Stimulated activated CD8-positive, alpha-beta memory T cell treated with anti-CD3 and anti-CD28 coated beads, Interleukin-4, amount 100 ng/mL, for 1 hour (primary cell): ENCODE measurements at places on chromosomes 6 and 20.

DNA sequence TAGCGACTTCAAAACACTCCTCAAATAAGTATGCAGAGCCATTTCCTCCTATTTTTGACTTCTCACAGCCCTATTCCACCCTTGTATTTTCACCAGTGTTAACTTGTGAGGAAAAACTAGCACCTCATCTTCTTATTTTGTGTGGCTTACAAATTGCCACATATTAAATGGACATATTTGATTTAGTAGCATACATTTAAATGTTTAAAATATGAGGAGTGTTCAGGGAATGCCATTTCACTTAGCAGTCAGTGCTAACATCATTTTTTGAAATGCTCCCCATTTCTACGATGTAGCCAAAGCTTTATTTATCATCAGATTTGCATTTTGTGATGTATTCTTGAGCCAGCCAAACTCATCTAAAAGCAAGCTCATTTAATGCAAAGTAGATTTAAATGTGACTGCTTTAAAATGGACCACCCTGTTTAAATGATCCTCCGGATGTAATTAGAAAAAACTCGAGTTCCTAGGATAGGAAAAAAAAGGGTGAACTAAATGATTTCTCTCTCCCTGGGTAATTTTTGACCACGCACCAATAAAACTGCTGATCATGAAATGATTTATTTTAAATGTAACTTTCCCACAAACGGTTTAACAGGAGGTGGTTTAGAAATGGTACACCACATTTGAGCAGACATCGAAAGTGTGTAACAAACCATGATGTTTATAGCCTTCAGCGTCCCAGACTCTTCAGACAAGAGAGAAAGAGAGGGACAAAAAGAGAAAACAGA lies 172.6 kb downstream of the CD83 start:
- no peak for DNase-seq

GRCh38 chr20:36644032-36644705 lies 1.8 kb downstream of the SLA2 start:
- peak; percentile 11 for DNase-seq

- DNase-seq = no peak
Observed at GRCh38 chr6:71345476-71346333, 57.1 kb downstream of the OGFRL1 start.

GRCh38 chr6:128725271-128726233 lies 157.4 kb upstream of the LAMA2 start:
- DNase-seq = no peak

DNA sequence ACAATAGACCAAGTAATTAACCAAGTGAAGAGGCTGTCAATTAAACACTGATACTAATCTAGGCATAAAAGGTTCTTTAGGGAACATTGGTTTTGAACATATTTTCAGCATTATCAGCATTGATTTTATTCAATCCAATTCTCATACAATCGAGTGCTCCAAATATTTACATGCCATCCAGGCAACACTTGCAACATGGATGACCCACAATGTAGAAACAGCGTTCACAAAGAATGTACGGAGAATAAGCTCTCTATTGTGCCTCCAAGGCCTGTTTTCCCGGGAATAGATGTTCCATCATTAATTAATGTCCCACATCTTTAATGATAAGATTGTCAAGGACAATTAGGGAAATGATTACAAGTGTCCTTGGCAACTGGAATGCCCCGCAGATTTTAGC lies 117.4 kb downstream of the RFX6 start:
- DNase-seq = no peak

DNA sequence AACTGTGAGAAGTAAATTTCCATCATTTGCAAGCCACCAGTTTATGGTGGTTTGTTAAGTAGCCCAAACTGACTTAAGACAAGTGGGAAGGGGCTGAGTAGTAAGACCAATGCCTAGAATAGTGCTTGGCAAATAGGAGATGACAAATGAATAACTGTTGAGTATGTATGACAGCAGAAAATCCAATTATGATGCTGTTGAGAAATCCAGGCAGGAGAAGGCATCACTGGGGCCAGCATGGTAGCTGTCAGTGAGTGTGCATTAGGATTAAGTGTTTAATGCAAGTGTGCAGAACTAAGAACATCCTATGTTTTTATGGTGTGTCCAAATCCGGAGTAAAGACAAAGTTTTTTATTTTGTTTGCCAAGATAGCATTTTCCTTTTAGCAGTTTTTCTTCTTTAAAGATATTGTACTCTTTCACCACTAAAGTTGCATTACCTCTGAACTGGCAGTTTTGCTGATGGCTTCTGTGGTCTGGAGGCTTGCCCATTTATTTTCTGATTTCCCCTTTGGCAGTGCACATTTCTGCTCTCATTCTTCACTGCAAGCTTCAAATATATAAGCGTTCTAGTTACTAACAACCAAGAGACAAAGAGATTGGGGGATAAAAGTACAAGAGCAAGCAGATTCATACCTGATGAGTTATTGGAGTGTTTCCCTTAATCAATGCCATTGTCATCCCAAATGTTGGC lies 289.7 kb downstream of the KCNQ5 start:
- DNase-seq = no peak

DNA sequence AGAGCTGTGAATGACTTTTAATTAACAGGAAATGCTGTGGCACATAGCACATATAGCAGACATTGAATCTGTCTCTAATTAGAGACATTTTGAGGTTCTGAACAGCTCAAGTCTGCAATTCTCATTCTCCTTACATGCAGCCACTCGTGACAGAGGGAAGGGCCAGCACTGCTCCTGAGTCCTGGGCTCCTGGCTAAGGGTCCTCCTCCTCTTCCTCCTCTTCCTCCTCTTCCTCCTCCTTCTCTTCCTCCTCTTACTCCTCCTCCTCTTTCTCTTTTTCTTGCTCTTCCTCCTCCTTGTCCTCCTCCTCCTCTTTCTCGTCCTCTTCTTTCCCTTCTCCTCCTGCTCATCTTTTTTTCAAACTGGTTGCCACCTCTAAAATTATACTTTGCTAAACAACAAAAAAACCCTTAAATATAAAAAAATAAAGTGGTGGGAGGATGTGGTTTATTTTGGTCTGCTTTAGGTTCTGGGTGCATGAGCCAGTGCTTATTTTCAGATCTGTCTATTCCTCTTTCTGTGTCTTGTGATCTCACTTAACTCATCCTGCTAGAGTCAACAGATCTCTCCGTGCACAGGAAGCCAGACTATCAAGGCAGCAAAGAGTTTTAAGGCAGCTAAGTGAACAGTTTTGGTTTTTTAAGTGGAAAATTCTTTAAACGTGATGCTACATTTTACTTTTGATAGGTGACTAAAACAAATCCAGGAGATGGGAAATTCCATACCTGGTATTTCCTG lies 159.3 kb downstream of the CD83 start:
- no peak for DNase-seq

DNA sequence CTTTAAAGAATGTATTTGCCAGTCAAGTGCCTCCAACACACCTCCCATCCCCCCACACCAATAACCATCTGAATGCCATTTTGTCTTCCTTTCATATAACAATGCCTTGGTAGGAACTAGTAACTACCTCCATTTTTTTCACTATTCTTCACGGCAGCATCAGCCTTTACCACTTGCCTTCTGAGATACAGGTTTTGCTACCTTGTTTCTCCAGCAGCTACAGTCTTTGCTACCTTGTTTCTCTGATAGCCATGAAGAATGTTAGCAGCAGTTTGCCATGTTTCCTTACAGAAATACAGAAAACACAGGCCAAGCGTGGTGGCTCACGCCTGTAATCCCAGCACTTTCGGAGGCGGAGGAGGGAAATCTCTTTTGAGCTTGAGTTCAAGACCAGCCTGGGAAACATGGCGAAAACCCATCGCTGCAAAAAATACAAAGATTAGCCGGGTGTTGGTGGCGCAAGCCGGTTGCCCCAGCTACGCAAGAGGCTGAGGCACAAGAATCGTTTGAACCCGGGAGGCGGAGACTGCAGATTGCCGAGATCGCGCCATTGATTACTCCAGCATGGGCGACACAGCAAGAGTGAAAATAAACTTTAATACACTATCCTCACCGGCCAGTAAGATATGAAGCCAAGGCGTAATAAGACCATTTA lies 100.9 kb downstream of the HFE start:
- no peak for DNase-seq

DNA sequence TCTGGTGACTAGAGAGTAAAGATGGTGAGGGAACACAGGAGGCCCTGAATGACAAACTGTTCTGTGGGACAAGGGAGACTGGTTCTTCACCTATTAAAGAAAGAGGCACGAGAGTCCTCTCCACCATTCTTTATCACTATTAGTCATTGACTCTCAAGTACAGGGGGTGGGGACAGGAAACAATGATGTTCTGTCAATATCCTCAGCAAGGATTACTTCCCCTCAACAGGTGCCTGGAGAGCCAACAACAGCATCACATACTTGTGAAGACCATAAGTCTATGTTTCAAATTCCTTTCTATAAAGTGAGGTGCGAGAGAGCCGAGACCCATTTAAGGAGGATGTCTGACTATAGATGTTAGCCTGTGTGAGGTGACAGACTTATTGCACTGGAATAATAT lies 72.4 kb upstream of the TBC1D7 start:
- no peak for DNase-seq

DNA sequence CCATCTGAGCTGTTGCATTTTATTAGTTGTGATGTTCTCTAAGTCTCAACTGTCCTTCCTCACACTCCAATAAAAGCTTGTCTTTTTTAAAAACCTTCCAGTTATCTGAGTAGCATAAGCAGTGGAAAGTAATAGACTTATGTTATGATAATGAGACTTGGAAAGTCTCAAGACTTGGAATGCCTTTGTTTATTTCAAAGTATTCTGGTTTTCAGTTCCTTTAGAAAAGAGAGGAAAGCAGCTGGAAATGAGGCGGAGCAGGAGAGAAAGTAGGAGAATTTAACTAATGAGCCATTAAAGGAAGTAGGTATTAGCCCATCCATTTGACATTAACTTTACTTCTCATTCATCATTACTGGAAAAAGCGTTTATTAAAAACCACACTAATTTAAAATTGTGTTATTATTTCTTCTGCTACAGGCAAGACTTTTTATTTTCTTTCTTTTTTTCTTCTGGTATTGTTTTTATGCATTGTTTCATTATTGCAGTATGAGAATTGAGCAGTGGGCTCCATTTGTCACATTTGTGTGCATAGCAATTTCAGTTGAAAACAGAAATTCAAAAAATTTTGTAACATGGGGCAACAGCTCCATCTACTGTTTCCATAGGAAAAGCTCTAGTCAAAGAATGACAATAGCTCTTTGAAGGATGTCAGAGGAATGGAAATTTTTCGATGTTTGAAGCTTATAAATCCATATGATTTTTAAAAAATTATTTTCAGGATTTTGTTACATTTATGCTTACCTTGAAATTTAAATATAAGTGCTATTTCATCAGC lies 194.8 kb downstream of the COL9A1 start:
- no peak for DNase-seq

- no peak for DNase-seq
Observed at GRCh38 chr20:9884061-9884460, 45.2 kb upstream of the PAK5 start.

DNA sequence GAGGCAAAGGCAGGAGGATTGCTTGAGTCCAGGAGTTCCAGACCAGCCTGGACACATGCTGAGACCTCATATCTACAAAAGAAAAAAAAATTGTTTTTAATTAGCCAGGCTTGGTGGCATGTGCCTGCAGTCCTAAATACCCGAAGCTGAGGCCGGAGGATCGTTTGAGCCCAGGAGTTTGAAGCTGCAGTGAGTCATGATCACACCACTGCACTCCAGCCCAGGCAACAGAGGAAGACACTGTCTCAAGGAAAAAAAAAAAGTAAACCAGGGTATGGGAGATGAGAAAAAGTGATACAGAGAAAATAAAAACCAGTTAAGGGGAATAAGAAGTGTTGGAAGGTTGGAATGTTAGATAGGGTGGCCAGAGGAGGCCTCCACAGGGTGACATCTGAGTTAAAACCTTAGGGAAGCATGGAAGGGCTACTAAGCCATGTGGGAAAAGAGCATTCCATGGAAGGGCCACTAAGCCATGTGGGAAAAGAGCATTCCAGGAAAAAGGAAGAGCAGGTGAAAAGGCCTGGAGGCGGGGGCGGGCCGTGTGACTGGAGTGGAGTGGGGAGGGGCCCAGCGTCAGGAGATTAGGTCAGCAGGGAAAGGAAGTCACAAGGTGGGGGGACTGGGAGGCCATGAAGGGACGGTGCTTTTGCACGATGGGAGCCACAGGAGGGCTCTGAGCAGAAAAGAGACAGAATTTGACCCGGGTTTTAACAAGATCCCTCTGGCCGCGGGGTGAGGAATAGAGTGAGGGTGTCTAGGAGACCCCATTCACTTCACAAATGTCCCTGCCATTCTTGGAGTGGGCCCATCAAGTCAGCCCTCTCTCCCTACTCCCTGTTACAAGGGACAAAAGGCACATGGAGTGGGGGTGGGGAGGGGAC lies 18.3 kb downstream of the CPNE5 start:
- DNase-seq = no peak

GRCh38 chr20:47972916-47973309 lies 187.6 kb upstream of the SULF2 start:
- no peak for DNase-seq

GRCh38 chr6:15987569-15987968 lies 141.3 kb upstream of the MYLIP start:
- DNase-seq = no peak

GRCh38 chr6:90078513-90079289 lies 184.4 kb downstream of the GJA10 start:
- DNase-seq = no peak

DNA sequence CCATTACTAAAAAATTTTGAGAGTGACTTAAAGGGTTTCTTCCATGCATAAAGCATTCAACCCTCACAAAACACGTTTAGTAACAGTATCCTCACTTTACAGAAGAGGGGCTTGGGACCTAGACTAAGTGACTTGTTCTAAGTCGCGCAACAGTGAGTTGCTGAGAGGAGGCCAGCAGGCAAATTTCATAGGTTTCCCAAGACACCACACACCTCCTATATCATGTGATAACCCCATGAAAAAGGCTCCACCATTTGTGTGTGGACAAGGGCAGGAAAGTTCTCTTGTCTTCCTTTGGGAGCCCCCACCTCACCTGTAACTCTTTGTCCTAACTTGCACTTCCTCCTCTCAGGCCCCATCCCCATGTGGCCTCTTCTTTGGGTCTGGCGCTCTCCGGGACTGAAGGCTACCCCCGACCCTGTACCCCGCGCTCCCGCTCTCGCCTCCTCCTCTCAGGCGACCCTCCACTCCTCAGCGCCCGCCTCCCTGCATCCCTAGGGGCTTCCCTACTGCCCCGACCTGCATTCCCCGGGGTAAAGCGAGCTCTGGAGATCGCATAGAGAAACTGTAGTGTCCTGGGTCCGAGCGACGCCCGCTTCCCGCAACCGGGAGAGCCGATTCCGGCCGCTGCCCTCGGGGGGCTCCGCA lies 392 bp downstream of the PSMB8 start:
- no peak for DNase-seq

DNA sequence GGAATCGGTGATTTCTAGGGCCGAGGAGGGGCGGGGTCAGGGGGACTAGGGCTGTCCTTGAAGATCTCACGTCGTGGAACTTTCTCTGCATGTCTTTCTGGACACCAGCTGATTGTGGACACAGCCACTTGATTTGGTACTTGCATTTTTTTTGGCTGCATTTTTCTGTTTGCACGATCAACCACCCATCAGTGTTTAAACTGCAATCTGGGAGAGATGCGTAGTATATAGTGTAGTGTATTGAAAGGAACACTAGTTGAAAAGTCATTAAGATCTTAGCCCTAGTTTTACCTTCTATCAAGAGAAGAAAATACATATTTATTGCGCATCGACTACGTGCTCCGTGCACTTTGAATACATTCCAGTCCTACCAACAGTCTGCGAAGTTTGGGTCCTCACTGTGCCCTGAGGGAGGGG lies 657 bp downstream of the NT5DC1 start:
- no peak for DNase-seq
